ENCODE measurements at places on chromosomes 11 and 22. TPM values are rescaled to one million over a fixed set of nuclear protein-coding genes. Genes with fewer than 3 reads are reported as not detected.

APOA1 gene
- total RNA-seq, result 0.52 TPM

OR5A1 gene
- not detected for total RNA-seq

AGBL2 gene
- 2.7 TPM for total RNA-seq

NLRP14 gene
- total RNA-seq, result 0.73 TPM

FBLN1 gene
- total RNA-seq, result 47.7 TPM

CYB5R2 gene
- 0.97 TPM for total RNA-seq

NLRP6 gene
- total RNA-seq, result not detected

FAM83F gene
- 0.09 TPM for total RNA-seq

LRRN4CL gene
- 0.46 TPM for total RNA-seq

OR52N1 gene
- total RNA-seq, result not detected

SMC1B gene
- 0.15 TPM for total RNA-seq

CEND1 gene
- total RNA-seq, result 21.0 TPM

HSPB2 gene
- total RNA-seq, result not detected

C11orf21 gene
- 1.8 TPM for total RNA-seq

KRTAP5-9 gene
- 1.0 TPM for total RNA-seq

POU2AF2 gene
- not detected for total RNA-seq

TST gene
- 30.1 TPM for total RNA-seq

OR5AN1 gene
- total RNA-seq, result 0.04 TPM

HEPN1 gene
- total RNA-seq, result not detected

VPREB1 gene
- not detected for total RNA-seq

LMNTD2 gene
- total RNA-seq, result 0.41 TPM

TPH1 gene
- 0.36 TPM for total RNA-seq

CFAP68 gene
- total RNA-seq, result 31.9 TPM

MIOX gene
- 0.34 TPM for total RNA-seq
